ENCODE measurements at places on chromosomes 1 and 21.

- no peak for DNase-seq
Measured at GRCh38 chr1:55986003-55986402, 593.4 kb downstream of the PLPP3 start.

- no peak for DNase-seq
Measured at GRCh38 chr21:32410291-32410690, 2.2 kb upstream of the EVA1C start.

GRCh38 chr21:43585514-43585913 lies 73.8 kb downstream of the HSF2BP start:
- no peak for DNase-seq

DNA sequence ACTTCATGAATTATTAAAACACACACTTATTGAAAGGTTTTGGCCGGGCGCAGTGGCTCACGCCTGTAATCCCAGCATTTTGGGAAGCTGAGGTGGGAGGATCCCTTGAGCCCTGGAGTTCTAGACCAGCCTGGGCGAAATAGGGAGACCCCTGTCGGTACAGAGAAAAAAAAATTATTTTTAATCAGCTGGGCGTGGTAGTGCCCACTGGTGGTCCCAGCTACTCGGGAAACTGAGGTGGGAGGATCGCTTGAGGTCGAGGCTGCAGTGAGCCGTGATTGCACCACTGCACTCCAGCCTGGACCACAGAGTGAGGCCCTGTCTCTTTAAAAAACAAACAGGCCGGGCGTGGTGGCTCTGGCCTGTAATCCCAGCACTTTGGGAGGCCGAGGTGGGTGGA lies 1.7 kb downstream of the GABPB2 start:
- DNase-seq, result no peak

- DNase-seq, result no peak
Measured at GRCh38 chr1:41493117-41493536, 8.6 kb upstream of the EDN2 start.
